ENCODE measurements at places on chromosomes 4 and X.

DNA sequence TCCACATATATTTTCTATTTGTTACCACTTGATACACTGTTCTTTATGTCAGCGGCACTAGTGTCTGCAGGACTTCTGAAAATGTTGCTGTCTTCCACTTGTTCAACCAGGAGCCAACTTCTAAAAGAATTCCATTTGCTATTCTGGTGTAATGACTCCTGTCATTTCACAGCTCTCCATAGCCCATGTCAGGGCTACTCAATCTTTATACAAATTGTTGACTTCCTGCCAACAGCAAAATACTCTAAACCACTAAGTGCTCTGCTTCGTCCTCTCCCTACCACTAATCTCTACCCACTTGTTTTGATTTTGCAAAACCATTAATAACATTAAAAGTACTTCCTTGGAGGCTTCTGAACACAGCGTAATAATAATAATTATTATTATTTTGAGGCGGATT lies 7.2 kb downstream of the CTSO start:
- DNase-seq = no peak

- DNase-seq = no peak
These were observed 83.9 kb upstream of the ARHGAP24 start for GRCh38 chr4:85391071-85391470.

DNA sequence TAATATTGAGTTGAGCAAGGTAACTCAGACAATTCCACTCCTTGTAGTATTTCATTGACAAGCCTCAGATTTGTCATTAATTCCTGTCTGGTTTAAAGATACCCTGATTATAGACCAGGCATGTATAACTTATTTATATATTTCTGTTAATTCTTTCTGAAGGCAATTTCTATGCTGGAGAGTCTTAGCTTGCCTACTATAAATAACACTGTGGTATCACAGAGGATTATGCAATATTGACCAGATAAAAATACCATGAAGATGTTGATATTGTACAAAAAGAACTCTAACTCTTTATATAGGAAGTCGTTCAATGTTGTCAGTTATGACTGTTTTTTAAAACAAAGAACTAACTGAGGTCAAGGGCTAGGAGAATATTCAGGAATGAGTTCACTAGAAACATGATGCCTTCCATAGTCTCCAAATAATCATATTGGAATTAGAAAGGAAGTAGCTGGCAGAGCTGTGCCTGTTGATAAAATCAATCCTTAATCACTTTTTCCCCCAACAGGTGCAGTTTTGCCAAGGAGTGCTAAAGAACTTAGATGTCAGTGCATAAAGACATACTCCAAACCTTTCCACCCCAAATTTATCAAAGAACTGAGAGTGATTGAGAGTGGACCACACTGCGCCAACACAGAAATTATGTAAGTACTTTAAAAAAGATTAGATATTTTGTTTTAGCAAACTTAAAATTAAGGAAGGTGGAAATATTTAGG lies 821 bp downstream of the CXCL8 start:
- peak; percentile 32 for DNase-seq

GRCh38 chr4:114036426-114036825 lies 57.0 kb upstream of the ARSJ start:
- peak; percentile 94 for DNase-seq

DNA sequence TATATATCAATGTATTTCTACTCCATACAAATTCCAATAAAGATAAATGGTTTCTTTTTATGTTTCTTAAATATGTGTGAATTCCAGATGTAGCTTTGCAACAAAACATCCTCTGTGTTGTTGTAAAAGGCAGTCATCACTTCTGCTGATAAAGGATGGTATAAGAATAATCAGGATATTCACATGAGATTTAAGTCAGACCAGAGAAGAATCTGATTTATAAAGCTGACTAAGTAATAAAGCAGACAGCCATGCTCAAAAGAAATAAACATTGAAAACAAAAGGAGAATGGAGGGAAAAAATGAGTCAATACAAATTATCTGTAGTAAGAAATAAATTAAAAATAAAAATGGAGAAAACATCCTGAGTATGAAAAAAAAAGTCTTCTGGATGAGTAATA lies 27.0 kb upstream of the SLC7A11 start:
- no peak for DNase-seq

- DNase-seq = no peak
These were observed 641.0 kb upstream of the PITX2 start for GRCh38 chr4:111263836-111264235.

DNA sequence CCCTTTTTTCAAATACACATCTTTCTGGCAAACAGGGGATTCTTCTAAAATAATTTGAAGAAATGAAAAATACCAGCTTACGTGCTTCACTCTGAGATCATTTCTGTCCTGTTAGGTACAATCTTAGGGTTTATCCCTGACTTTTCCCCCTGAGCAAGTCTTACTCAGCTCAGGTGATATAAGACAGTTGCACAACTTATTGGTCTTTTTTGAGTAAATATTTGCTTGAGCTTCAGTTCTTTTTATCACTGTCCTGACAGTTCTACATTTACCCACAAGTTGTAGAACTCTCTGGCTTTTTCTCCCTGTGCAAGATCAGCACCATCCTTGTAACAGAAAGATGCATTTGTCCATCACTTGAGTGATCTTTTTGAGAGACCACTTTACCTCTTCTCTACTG lies 84.9 kb downstream of the MID1IP1 start:
- no peak for DNase-seq

DNA sequence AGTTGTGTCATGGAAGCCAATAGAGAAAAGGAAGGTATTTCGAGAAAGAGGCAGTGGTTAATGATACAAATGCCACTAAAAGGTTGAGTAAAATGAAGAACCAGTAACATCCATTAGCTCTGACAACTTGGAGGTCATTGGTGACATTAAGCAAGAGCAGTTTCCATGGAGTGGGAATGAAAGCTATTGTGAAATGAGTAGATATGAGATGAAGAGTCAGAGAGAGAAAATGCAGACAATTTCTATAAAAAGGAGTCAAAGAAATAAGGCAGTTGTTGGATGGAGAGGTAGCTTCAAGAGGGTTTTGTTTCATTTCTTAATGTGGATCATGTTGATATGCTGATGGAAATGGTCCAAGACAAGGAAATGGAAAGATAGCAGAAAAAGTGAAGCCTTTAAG lies 9.6 kb upstream of the AMTN start:
- no peak for DNase-seq

- DNase-seq = peak; percentile 19
These were observed 436.2 kb downstream of the FAT4 start for GRCh38 chr4:125750828-125751466.

DNA sequence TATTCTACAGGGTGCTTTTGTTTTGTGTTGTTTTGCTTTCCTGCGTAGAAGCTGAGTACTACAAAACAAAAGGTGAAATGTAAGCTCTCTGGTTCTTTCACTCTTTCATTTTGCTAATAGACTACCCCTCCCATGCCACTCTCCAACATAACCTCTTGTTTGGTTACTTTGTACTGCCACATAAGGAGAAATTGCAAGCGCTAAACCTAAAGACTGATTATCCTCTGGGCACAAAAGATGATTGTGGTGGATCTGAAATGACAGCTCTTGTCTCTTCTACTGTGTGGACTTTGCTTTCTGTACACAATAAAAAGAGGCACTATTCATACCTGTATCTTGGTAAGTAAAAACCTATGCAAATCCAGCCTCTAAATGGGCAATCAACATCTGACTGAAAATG lies 5.3 kb downstream of the MBNL3 start:
- no peak for DNase-seq

GRCh38 chr4:4200624-4201023 lies 26.1 kb downstream of the OTOP1 start:
- DNase-seq = no peak

DNA sequence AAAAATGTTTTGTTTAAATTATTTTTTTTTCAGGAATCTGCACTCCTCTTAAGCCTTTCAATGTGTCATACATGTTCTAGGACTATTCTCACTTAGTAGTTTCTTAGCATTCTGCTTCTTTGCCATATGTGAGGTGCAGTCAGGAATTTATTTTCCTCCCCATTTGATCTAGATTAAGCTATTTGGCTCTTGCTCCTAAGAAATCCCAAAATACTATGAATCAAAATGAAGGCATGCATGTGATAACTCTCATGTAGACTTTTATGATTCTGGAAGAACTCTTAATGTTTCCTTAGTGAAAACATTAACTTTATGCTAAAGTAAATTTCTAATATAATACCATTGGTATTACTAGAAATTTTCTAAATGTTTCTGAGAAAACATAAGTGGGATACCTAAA lies 664.5 kb downstream of the RAPGEF2 start:
- DNase-seq = no peak

GRCh38 chrX:26050099-26050498 lies 88.0 kb upstream of the MAGEB18 start:
- no peak for DNase-seq

DNA sequence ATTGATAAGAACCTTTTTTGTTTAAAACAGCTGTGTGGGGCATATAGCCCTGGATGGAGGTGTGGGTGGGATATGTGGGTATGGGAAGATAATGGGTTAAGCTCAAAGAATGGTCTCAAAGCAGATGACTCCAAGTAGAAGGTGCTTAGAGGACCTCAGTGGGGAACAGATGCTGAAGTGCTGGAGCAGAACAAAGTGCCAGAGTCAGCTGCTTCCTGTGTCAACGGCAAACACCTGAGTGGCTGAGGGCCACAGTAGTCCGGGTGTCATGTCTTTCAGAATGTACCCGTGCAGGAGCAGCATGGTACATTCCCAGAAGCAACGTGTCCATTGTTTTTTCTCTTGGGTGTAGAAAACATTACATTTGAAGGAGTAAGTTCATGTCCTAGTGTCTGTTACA lies 210.6 kb downstream of the CCNG2 start:
- DNase-seq = peak; percentile 77

DNA sequence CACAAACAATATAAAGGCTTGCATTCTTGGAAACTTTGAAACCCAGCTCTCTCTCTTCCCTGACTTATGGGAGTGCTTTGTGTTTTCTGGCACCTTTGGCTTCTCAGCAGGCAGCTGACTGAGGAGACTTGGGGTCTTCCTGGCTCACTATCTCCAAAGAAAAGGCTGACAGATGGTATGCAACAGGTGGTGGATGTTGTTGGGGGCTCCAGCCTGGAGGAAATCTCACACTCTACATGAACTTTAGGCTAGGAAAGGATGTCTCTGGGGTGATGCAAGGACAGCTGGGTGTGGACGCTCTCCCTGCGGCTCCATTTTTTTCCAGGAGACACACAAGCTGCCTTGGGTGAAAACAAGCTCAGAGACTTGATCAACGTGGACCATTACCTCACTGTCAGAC lies 67.4 kb downstream of the DNAAF6 start:
- DNase-seq = no peak

DNA sequence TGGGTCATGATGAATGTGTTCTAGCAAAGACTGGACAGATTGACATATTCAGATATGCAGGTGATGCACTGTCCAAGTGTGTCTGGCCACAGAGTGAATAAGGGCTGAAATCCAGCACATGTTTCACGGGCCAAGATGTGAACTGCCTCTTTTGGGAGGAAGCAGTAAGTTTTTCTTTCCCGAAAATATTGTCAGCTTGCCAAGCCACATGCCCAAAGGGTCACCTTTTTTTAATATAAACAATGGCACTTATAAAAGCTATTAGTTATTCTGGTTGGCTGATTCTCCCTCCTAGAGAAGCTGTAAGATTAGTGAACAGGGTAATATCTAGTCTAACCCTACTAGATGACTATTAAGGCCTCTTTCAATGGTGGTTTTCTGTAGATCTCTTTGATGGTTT lies 1.5 kb upstream of the EDNRA start:
- DNase-seq = no peak

DNA sequence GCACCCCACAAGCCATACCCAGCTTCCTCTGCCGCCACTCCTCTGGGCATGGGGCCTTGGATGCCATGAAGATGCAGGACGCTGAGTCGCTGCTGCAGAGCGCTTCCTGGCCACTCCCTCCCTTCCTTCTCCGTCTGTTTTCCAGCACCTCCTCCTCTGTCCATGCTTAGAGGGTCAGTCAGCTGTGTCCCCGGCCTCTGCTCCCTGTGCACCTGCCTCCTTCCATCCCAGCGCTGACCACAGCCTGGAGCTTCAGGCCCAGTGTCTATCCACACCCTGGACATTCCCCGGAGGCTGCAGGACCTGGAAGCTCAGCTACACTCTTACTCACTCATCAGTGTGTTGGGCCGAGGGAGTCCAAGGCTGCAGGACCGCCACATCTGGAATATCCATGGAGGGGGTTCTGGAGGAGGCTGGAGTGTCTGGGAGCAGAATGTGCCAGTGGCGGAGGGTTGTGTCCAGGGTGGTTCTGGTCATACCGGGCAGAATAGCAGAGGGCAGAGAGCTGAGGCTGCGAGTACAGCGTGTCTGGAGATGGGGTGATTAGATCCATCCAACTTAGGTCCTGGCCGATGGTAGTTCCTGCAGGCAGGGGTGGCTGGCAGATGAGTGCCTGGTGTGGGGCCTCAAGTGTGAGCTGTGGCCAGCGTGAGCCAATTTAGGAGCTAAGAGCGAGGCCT lies 58.6 kb upstream of the ADRA2C start:
- DNase-seq = no peak

GRCh38 chr4:14621731-14622463 lies 380.4 kb upstream of the CPEB2 start:
- no peak for DNase-seq

DNA sequence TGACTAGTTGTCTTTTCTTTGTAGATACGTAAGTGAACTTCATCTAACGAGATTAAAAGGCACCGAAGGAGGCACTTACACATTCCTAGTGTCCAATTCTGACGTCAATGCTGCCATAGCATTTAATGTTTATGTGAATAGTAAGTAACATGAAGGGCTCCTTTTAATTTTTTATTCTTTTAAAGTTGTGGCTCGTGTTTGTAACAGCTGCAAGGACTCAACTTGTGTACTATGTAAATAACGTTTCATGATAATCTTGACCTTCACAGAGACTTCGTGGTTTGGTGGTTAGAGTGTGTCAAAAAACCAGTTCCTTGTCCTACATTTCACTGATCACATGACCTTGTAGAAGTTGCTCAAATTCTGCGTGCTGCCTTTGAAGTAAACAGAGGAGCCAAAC lies 51.6 kb downstream of the KIT start:
- peak; percentile 12 for DNase-seq

- DNase-seq = no peak
These were observed 20.4 kb downstream of the TMEM271 start for GRCh38 chr4:555566-556275.

DNA sequence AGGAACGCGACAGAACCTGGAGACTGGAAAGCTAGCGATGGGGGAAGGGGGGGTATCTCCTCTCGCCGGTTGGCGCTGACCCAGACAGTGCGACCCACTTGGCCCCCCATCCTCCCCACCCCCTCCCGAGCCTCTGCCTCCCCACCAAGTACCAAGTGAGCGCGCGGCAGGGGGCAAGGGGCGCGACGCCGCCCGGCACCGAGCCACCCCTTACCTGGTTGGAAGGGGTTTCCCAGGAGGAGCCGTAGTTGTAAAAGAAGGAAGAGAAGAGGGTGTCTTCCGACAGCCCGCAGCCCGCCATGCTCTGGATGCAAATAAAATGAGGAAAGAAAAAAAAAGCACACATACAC lies 112.2 kb downstream of the DHX15 start:
- peak; percentile 79 for DNase-seq

DNA sequence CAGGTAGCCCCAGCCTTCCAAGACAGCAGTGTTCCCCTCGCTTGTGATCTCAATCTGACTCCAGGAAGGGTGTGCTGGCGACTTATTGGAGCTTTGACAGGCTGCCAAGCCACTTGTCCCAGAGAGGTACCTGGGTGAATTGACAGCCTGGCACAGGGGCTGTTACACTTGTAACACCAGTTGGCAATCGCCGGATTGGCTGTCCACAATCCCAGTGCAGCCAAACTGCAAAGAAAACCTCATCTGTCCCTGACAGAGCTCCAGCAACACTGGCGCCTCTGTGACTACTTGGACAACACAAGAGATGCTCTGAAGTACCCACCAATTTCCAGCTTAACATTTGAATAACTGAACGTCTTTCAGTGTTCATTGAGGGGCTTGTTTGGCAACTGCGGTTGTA lies 76.8 kb upstream of the PRPS1 start:
- no peak for DNase-seq

- DNase-seq = no peak
These were observed 790 bp downstream of the CLGN start for GRCh38 chr4:140426610-140427105.
